ENCODE measurements at places on chromosomes 3 and 15.

DNA sequence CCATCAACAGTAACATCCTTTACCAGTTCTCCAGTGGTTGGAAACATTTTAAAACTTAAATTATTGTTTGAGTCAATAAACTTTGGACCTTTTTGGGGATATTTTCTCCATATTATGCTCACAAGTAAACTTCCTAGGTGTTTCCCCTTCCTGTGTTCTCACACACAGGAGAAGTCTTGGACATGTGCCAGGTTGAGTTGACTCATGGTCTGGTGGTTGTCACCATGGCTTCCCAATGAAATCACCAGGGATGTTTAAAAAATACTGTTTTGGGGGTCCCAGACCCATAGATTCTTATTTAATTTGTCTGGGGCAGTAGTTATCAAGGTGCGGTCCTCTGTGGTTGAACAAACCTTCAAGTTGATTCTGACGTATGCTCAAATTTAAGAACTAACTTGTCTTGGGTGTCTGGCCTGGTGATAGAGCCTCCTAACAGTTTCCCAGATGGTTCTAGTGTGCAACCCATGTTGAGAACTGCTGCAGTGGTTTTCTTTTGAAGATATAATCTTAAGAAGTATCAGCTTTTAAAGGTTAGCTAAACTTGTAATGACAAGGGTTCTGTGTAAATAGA is 291.8 kb downstream of the EDEM1 start:
- no peak for DNase-seq

- no peak for DNase-seq
Measured at GRCh38 chr3:24067483-24067882, 122.4 kb downstream of the NR1D2 start.

GRCh38 chr3:107561980-107562379 is 39.2 kb downstream of the BBX start:
- DNase-seq: no peak

DNA sequence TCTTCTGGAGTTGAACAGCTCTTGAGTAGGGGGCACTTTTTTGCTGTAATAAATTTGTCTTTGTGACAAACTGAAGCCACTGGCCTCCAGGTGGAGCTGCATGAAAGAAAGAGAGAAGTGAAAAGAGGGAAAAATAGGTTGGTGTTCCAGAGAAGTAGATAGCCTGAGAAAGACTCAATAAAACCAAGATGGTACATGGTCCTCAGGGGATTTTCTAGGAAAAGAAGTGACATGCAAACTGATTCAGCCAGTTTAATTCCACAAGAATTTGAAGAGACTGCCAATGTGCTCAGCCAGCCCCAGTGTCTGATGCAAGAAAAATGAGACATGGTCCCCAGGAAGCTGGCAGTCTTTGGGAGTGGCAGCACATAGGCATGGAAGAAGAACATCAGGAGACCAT is 152.7 kb downstream of the CD47 start:
- DNase-seq: no peak

DNA sequence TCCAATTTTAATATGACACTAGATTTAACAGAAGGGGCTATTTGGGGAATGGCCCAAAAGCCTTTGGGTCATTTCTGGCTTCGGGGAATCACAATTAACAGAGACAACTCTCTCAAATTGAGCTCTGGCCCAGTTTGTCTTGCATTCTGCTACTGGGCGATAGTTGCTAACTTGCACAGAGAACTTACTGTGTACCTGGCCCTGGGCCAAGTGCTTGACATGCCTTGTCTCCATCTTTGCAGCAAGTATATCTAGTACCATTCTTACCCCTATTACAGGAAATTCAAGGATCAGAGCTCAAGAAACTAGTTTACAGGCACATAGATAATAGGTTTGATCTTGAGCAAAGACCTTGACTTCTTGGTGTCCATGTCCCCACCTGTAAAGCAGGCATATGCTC is 175.7 kb downstream of the TMEM108 start:
- DNase-seq: no peak

GRCh38 chr15:67510597-67511190 is 10.2 kb upstream of the C15orf61 start:
- DNase-seq: no peak

DNA sequence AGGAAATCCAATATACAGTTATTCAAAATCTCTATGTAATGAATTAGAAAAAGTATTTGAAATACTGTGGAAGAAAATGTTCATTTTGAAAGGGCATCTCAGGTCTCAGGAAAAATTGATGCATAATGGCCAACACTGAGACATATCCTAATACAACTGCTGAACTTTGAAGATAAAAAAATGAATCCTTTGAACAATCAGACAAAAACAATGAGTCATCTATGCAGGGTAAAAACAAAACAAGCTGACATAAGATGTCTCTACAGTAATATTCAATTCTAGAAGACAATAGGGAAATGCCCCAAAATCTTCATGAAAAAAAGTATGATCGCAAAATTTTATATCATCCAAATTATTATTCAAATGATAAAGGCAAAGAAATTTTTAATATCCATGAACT is 34.0 kb upstream of the ZNF280D start:
- DNase-seq: no peak

- DNase-seq: no peak
Measured at GRCh38 chr15:101647251-101647650, 4.9 kb downstream of the TM2D3 start.

DNA sequence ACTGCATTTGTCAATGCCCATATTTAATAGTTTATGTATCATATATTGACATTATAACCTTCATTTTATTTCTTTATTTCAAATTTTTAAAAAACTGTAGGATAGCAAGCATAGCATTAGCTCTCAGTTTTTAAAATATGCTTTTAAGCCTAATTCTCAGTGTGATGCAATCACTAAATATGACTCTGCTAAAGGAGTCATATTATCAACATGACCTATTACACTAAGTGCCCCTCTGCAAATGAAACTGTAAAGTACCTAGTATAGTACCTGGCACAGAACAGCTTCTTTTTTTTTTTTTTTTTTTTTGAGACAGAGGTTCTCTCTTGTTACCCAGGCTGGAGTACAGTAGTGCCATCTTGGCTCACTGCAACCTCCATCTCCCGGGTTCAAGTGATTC is 179.4 kb upstream of the CGNL1 start:
- no peak for DNase-seq

DNA sequence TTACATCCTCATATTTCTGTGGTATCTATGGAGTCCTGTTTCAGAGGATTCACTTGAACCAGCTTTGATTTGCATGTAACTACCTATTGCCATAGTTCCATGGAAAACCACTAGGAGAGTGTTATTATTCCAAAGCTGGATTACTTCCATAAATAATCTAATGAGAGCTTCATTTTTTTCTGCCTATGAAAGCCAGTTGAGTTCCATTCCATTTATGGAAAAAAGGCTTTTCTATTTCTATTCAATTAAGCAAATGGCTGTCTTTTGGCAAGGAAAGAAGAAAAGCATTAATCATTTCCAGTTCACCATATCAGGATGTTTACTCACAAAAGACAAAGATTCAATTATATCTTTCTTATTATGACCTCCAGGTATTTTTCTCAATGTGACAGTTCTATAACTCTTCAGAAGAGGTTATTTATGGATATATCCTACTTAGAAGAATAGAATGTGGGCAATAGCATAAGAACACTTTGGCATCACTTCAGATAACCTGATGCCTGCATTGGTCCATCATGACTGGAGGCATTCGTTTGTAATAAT is 259.9 kb upstream of the ZPLD1 start:
- DNase-seq: no peak
